Fibroblast of mammary gland (primary cell): ENCODE measurements at places on chromosomes 16 and 17.

DNA sequence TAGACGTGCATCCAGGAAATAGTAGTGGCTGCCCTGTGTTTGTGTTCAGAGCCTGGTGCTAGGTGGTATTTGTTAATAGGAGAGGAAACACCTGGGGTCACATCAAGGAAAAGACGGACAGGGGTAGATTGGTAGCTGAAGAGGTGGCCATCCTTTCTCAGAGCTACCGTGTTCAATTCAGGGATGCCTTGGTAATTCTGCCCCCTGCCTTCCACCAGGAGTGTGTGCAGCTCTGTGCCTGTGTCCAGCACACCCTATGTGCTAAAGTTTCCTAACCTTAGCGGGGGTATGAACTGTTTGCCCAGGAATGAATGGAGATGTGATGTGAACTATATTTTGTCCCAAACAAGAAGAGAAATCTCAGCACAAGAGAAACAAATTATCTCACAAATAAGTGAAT, 174.1 kb upstream of the MPHOSPH6 start:
- no peak for DNase-seq

DNA sequence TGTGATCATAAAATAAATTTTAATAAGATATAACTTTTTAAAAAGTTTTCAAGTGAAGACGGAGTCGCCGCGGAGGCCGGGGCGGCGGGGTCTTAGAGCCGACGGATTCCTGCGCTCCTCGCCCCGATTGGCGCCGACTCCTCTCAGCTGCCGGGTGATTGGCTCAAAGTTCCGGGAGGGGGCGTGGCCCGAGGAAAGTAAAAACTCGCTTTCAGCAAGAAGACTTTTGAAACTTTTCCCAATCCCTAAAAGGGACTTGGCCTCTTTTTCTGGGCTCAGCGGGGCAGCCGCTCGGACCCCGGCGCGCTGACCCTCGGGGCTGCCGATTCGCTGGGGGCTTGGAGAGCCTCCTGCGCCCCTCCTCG, at the start of gene FOXC2:
Gene FOXC2, plus strand, starts transcription at position 229 of the 365 bp plus-strand sequence. CDS start 507 bp downstream, outside the sequence.
- DNase-seq: peak; percentile 94

DNA sequence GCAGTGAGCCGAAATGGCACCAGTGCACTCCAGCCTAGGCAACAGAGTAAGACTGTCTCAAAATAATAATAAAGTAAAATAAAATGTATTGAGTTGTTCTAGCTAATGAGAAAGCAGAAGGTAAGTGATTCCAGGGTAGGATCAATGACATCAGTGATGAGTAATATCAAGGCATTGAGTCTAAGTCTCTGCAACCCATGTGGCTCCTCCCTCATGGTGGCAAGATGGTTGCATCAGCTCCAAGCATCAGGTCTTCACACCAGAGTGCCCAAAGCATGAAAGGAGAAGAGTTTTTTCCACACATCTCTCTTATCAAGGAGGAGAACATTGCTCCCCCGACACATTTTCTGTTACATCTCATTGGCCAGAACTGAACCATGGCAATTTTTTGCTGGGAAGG, 34.8 kb upstream of the GAS7 start:
- DNase-seq: peak; percentile 21

DNA sequence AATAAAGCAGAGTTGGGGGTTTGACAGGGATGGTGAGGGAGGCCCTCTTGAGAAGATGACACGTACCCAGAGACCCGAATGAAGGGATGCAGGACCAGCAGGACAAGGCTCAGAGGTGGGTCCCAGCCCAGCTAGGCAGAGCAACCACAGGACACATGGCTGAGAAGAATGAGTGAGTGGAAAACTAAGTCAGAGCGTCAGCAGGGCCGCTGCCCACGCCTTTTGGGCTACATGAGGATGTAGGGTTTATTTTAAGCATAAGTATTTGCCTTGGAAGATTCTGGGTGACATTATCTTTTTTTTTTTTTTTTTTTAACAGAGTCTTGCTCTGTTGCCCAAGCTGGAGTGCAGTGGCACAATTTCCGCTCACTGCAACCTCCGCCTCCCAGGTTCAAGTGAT, 176.0 kb downstream of the TMEM132E start:
- no peak for DNase-seq

GRCh38 chr16:12965274-12965804, 63.9 kb downstream of the SHISA9 start:
- no peak for DNase-seq

DNA sequence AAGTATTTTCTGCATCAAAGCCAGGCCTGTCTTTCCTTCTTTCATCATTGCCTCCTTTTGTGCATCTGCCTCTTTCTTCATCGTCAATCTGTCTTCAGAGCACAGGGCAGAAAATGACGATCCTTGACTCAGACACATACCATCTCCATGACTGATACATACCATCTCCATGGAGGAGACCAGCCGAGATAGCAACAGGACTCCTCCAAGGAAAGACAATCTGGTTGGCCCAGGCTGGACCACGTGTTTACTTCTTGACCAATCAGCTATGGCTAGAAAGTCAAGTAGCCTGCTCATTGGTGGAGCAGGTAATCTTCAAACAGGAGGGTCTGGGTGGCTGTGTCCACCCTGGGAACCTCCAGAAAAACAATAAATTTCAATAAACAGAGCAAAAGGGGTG, 164.6 kb downstream of the CPPED1 start:
- DNase-seq: peak; percentile 77

- DNase-seq: peak; percentile 65
Measured at GRCh38 chr17:42526031-42526444, 10.0 kb upstream of the NAGLU start.

DNA sequence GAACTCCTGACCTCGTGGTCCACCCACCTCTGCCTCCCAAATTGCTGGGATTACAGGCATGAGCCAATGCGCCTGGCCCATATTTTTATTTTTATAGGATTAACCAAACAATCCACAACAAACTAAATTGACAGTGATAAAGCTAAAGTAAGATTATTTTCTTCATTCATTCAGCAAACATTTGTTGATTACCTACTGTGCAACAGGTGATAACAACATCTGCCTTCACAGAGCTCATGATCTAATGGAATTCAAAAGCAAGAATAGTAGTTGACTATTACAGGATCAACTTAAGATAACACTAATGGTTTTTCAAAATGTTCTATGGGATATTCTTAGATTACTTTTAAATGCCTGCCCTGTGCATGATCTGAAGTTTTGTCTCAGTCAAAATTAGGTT, 37.8 kb downstream of the NQO1 start:
- no peak for DNase-seq

DNA sequence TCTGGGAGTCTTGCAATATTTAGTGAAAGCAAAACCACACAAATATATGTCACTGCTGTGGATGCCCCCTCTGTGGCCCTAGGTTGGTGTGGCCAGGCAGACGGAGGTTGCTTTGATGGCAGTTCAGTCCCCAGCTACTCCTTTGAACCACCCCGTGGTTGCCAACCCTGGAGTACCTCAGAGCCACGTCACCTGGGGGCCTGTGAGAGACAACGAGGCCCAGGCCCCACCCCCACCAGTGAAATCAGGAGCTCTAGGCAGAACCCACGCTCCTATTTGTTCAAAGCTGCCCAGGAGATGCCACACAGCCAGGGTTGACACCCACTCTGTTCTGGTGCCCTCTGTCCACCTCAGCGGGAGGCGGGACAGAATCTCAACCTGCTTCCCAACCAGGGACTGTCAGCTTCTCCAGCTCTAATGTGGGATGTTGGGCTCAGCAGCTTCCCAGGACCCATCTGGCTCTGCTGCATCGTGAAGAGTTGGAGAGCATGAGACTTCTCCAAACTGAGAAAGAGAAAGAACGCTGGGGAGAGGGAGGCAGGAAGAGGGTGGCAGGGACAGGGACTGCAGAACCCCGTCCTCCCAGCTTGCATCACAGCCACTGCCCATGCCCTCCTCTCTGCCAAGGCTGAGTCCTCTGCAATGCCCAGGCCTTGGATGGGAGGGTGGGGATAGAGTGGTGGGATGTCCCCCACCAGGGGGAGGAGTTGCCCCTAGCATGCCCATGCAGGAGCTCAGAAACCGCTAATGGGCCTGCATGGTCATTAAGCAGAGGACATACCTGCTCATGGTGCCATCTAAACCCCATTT, 81.8 kb downstream of the C16orf78 start:
- DNase-seq: no peak

- no peak for DNase-seq
Measured at GRCh38 chr16:81460075-81460474, 15.5 kb downstream of the CMIP start.

DNA sequence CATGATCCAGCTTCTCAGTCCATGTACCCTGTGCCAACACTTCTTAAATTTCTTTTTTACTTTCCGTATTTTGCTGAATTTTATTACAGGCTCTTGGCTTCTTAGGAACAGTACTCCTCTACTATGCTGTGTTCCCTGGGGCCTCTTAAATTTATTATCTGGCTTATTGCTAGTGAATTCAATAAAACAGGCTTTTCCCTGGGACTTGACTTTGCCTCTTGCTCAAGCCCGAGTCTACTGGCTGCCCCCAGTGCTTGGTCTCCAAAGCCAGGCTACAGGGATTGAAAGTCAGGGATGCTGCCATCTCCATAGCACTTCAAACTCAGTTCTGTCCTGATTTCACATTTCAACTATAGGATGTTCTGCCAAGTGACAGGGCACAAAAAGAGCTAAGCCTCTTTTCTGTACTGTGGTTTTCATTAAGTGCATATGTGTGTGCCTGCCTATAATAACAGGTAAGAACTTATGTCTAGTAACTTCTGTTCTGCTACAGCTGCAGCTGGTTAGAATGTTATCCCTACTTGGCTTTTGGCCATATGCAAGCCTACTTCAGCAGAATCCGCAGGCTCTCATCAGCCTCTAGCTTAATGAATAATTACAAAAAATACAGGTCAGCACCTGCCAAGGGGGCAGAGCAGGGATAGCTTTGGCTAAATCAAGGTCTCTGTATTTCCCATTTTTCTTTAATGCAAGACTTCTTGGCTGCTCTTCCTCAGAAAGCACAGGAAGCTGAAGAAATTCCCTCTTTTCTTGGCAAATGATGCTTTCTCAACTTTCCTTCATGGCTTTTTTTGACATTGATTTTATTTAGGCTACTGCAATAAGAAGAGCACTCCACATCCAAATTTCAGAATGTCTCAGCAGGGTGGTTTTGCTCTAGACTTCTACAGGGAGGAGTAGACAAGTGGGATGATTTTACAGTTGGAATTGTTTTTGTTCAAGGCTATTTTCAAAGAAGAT, 8.2 kb downstream of the FAM20A start:
- DNase-seq: peak; percentile 66

- DNase-seq: peak; percentile 7
Measured at GRCh38 chr16:64627288-64627687, 494.6 kb downstream of the CDH11 start.

DNA sequence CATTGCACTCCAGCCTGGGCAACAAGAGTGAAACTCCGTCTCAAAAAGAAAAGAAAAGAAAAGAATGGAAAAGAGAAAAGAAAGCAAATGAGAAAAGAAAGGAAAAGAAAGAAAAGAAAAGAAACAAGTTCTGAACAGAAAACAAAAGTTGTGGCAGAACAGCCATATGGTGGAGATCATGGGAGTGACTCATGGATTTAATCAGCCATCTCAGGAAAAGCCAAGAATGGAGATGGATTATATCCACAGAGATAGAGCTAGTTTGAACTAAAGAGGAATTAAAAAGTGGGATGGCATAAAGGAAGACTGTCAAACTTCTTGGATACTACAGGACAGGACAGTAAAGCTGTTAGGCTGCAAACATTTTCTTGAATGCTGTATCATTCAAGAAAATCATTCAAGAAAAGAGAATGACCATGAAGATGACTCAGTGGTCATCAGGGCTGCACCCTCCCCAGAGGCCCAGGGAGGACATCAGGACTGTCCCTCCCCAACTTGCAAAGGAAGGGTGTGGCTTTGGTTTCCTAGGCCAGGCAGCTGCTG, 120.6 kb downstream of the USP22 start:
- DNase-seq: peak; percentile 72

- DNase-seq: no peak
Measured at GRCh38 chr16:6571044-6571443, 761.6 kb upstream of the RBFOX1 start.

GRCh38 chr17:75262112-75262606, 480 bp downstream of the MRPS7 start:
- no peak for DNase-seq

DNA sequence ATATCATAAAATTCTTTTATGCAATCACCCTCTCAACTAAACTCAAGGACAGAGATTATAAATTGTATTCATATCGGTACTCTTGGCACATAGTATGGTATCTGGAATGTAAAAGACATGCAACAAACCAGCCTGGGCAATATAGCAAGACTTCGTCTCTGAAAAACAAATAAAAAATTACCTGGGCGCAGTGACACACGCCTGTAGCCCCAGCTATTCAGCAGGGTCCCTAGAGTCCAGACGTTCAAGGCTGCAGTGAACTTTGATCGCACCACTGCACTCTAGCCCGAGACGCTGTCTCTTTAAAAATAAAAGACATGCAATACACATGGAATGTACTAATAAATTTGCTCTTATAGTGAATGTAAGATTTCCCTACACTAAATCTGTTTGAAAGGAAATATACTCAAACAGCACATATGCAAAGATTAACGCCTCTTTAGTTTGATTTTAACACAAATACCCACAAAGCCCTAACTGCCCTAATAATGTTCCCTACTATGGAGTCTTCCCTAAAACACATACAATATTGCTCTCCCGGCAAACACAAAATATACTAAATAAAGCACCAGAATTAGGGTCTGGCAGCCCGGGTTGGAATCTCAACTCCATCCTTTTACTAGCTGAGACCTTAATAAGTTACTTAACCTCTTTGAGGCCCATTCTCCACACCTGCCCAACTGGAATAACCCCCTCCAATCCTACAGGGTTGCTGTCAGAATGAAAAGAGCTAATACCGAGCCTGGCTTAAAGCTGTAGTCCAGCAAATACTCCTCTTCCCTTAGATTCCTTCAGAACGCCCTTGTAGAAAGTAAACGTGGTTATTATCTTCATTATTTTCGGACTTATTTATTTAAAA, 1.2 kb downstream of the ABCA5 start:
- no peak for DNase-seq

GRCh38 chr16:51994597-51994996, 552.3 kb downstream of the TOX3 start:
- DNase-seq: peak; percentile 5

- no peak for DNase-seq
Measured at GRCh38 chr16:47052666-47053640, 79.5 kb upstream of the DNAJA2 start.

DNA sequence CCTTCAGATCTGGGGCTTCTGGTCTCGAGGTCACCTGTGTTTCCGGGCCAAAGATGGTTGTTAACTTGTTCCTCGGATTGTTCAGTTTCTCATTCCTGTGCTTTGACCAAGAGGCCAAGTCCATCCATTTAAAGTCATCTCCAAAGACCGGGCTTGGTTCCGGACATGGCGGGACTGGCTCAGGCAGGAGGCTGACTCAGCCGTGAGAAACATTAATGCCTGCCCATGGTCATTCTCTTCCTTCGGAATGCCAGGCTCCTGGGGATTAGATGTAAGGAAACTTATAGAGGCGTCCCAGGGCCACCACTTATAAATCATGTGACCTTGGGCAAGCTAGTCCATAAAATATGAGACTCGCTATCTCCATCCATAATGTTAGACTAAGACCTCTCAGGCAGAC, 13.6 kb upstream of the NKD1 start:
- DNase-seq: no peak

- DNase-seq: no peak
Measured at GRCh38 chr16:4928227-4928626, 8.7 kb downstream of the PPL start.

GRCh38 chr17:17917394-17917793, 54.8 kb downstream of the TOM1L2 start:
- no peak for DNase-seq

GRCh38 chr16:48596326-48596725, 13.7 kb downstream of the N4BP1 start:
- DNase-seq: no peak
